Germinal center (tissue), 1 donor: ENCODE measurements at places on chromosomes 6 and 20.

GRCh38 chr20:49951151-49951550 lies 15.0 kb downstream of the RNF114 start:
- DNase-seq: no peak

GRCh38 chr6:41548098-41548840 lies 2.1 kb downstream of the FOXP4 start:
- DNase-seq: no peak

GRCh38 chr6:104268389-104268788 lies 591.3 kb downstream of the HACE1 start:
- no peak for DNase-seq

DNA sequence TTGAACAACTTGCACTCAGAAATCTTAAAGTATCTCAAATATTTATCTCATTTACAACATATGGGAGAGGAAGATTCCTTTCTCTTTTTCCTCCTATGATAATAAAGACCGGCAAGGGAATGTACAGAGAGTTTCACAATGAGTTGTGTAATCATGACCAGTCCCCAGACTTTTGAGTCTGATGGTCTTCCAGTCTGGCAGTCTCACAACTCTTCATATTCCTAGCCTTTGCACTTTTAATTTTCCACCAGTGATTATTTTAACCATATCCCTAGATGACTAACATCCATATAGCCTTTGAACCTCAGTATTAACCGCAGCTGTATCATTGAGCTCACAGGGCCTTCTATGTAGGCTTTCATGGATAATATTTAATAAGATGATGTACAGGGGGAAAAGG lies 278.5 kb downstream of the KHDC1L start:
- no peak for DNase-seq

- DNase-seq: no peak
Observed at GRCh38 chr20:51451484-51451883, 91.0 kb downstream of the NFATC2 start.

- no peak for DNase-seq
Observed at GRCh38 chr6:40343877-40344565, 243.1 kb downstream of the LRFN2 start.

DNA sequence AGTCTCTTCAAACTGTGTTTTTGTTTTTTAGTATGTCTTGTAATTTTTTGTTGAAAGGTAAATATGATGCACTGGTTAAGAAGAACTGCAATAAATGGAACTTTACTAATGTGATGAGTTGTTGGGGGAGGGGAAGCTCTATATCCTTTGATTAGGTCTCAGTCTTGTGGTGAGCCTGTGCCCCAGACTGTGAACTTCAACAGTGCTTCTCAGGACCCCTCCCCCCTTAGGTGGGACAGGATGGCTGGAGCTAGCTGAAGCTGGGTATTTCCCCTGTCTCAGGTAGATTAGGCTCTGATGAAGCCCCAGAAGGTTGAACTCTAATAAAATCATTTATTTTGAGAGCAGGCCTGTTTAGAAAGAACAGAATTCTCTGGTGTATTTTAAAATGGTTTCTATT lies 31.4 kb upstream of the TASP1 start:
- no peak for DNase-seq

DNA sequence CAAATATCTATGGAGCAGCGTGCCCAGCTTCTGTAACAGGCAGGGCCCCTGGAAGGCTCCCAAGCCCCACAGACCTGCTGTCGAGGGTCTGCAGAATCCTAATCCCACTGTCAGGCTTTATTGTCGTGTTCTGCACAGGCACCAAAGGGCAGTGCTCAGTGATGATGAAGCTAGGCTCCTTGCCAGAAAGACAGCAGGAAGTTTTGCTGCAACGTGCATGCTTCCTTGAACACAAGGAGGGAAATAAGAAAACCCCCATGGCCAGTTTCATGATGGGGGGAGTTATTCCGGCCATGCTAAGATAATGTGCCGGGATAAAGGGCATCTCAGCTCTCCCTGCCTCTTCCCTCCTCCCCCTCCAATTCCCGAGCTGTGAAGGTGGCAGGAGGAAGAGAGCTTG lies 109.4 kb upstream of the KCNG1 start:
- no peak for DNase-seq

GRCh38 chr6:138815797-138816528 lies 20.1 kb downstream of the ECT2L start:
- DNase-seq: peak; percentile 53

- DNase-seq: no peak
Observed at GRCh38 chr6:139985236-139985815, 610.9 kb upstream of the CITED2 start.

DNA sequence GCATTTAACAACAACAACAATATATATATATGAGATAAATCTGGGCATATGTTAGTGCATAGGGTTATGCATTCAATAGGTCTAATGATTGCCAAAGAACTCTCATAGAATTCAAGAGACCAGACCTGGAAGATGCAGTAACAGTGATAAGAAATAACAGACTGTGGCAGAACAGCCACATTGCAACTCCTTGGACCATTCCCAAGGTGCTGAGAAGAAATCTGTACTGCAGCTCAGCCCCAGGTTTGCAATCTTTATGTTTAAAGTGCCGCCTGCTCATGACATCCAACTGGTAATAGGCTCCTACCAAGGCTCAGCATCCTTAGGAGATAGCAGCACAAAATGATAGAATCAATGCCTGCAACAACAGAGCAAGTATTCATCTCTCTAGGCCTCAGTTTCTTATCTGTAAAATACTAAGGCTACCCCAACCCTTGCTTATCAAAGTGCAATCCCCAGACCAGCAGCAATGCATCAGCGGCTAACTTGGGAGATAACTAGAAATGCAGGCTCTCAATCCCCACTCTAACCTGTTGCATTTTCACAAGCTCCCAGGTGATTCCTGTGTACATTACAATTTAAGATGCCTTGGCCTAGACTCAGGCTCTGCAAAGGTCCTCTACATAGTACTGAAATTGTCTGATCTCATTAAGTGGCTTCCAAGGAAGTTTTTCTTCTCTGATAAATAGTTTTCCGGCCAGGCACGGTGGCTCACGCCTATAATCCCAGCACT lies 30.6 kb upstream of the PIM1 start:
- DNase-seq: no peak

DNA sequence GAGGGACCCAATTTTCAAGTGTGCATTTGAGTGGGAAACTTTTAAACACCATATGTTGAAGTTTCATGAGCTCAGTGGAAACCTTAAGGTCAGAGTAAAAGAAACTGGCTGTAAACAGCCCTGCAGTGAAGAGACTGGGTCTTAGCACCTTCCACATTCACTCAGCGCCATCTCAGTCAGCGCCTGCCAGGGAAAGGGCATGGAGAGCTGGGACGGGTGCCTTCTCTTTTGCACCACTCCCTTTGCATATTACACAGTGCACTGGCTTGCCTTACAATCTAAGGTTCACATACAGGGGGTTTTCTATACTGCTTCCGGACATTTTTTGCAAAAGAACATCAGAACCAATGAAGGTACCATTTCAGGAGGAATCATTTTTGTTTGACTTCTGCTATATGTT lies 4.5 kb downstream of the TOMM6 start:
- DNase-seq: no peak

DNA sequence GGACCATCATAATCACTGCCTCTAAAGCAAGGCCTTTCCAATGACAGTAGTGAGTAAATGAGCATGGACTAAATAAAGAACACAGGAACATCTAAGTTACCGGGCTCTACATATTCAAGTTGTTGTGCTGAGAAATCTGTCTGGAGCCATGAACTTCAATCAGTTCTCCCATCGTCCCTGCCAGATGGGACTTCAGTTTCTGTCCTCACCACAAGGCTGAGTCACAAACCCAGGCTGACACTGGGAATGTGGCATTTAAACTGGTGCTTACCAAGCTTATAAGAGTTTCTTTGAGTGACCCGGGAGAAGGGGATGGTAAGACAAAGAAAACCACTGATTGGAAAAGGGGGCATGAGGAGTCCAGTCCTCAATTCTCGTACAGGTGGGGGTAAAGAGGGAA lies 497.0 kb downstream of the MAFB start:
- no peak for DNase-seq

DNA sequence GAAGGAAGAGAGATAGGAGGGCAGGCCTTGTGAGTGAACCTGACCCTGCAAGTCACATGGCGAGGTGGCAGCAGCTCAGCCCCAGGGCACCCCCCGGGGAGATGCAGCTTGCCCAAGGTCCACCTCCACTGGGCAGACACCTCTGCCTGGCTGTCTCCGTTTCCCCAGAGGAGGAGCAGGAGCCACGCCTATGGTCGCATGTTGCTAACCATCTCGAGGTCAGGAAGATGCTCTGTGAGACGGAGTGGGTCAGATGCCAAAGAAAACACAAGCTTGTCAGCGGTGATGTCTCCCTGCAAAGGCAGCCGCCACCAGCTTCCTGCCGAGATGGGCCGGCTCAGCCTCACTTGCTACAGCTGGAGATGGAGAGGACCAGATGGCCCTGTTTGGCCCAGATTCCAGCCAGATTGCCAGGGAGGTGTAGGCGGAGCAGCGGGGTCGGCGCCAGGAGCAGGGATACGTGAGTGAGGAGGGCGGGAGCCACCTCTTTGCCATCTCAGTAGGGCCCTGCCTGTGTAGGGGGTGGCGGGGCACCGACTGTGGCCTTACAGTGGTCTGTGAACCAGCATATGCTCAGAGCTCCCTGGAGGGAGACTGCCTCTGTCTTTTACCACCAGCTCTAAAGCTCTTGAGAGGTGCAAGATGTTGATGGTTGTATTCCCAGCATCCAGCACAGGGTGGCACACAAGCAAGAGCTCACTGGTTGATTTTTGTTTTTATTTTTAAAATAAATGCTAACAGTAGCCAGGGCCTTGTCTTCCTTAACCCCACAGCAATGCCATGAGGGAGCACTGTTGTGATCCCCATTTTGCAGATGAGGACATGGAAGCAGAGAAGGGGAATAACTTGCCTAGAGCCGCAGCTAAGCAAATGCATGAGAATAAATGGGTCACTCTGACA lies 42.9 kb upstream of the FAM83D start:
- no peak for DNase-seq

- peak; percentile 36 for DNase-seq
Observed at GRCh38 chr6:118735320-118735719, 83.9 kb upstream of the CEP85L start.

GRCh38 chr6:30591008-30591407 lies 19.8 kb downstream of the ABCF1 start:
- no peak for DNase-seq

- DNase-seq: no peak
Observed at GRCh38 chr6:2820415-2820814, 21.2 kb downstream of the SERPINB1 start.

GRCh38 chr6:147055821-147056392 lies 148.3 kb upstream of the STXBP5 start:
- no peak for DNase-seq

DNA sequence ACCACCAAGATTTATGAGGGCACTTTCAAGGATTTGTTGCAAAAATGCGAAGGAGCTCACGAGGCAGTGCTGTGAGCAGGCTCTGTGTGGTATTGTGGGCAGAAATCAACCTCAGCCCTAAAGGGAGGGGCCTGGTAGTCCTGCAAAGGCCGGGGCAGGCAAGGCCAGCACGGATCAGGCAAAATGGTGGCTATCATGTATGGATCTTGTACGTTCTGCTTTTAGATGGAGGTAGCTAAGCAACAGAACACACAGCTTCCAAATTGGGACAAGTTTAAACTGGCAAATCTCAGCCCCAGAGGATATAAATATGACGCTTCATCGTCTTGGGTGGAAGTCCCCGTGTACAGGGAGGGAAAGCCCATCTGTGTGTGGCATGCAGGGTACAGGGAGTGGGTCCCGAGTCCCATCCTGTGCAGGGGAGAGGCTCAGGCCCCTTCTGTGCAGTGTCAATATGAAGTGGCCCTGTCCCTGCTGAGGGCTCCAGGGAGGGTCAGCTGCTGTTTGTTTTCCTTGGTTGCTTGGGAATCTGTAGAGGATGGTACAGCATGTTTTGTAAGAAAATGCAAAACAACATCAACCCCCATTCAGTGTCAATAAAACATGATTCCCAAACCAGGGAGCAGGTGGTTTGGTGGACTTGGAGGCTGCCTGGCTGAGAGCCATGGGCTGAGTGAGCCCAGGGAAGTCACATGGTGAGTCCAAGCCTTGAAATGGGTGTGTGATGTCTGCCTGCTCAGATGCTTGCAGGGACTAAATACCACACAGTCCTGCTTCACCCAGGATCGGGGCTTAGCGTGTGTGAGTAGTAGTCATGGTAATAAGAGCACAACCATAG lies 113.0 kb downstream of the SYCP2 start:
- no peak for DNase-seq

- DNase-seq: no peak
Observed at GRCh38 chr6:139519571-139520031, 145.2 kb upstream of the CITED2 start.

GRCh38 chr20:2246069-2246491 lies 49.7 kb upstream of the TGM3 start:
- no peak for DNase-seq

DNA sequence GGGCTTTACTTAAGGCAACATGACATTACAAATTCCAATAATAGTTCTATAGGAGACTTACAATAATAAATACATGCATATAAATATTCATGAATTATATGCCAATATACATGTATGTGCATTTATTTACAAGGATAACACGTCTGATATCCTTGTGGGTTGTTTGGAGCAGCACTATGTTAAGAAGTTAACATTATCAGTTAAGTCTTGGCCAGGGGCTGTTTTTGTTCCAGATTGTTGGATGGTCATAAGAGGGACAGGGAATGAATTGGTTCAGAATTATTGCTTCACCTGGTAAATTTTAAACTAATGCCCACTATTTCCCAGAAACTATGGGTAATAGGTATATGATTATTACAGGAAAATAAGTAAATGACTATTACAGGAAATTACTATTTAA lies 81.3 kb upstream of the MMS22L start:
- DNase-seq: no peak

- DNase-seq: no peak
Observed at GRCh38 chr20:10318291-10319024, 99.8 kb downstream of the SNAP25 start.

DNA sequence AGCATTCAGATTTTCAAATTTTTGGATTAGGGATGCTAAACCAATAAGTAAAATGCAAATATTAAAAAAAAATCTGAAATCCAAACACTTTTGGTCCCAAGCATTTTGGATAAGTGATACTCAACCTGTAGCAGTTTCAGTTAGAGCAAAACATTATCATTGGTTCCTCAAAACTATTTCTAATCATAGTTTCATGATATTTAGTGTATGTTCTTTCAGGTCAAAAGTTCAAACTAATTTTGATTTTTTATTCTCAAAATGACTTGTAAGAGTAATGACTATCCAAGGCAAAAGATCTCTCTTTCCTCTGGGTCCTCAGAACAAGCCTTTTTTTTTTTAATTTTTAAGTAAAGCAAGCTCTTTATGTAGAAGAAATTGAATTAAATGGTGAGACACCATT lies 64.0 kb upstream of the TFB1M start:
- no peak for DNase-seq

GRCh38 chr20:35547329-35547728 lies 5.5 kb downstream of the ERGIC3 start:
- DNase-seq: no peak
